T-helper 2 cell (primary cell): ENCODE measurements at places on chromosomes 7 and 10.

DNA sequence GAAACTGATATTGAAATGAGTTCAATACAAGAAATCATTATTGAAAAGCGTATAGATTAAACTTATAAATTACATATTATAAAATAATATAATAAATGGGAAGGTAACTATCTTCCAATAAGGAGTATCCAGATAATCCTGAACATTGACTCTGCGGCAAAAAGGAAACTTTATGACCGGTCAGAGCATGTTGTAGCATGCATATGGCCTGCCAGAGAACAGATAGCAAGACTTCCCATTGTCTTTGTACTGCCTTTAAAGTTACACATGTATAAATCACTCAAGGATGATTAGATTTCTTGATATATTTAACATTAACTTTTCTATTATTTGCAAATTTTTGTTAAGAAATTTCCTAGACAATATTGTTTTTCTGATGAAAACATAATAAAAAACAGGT is 56.2 kb upstream of the ETV1 start:
- no peak for DNase-seq

DNA sequence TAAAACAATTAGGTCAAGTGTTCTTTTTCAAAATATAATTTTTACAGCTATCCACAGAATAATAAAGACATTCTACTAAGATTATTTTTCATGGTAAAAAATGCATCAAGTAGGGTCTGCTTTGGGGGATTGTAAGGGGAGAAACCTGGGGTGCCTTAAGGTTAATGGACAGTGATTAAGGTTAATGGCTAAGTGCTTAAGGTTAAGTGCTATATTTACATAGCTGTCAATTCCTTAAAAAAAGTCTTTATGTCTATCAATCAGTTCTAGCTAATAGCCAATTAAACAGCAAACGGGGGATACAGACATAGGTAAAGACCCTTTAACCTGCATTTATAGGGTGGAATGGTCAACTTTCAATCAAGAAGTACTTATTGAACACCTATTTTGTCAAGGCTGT is 284.5 kb upstream of the SEMA3A start:
- no peak for DNase-seq

GRCh38 chr7:89623018-89623672 is 531.1 kb upstream of the STEAP1 start:
- no peak for DNase-seq

DNA sequence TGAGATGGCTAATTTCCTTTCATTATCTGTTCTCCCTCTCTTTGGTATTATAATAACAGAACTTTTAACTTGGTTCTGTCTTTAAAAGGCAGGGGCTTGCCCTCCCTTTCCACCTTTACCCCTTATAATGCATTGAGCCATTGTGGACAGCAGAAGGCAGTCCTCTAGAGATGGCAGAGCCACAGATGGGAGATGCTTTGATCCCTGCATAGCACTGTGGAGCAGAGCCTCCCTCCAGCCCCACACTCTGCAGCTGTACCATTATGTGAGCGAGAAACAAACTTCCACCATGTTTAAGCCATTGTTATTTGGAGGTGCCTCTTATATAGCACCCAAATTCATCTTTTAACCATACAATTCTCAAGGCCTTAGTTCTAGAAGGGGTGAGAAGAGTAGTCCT is 78.4 kb downstream of the SEC23IP start:
- DNase-seq: no peak

DNA sequence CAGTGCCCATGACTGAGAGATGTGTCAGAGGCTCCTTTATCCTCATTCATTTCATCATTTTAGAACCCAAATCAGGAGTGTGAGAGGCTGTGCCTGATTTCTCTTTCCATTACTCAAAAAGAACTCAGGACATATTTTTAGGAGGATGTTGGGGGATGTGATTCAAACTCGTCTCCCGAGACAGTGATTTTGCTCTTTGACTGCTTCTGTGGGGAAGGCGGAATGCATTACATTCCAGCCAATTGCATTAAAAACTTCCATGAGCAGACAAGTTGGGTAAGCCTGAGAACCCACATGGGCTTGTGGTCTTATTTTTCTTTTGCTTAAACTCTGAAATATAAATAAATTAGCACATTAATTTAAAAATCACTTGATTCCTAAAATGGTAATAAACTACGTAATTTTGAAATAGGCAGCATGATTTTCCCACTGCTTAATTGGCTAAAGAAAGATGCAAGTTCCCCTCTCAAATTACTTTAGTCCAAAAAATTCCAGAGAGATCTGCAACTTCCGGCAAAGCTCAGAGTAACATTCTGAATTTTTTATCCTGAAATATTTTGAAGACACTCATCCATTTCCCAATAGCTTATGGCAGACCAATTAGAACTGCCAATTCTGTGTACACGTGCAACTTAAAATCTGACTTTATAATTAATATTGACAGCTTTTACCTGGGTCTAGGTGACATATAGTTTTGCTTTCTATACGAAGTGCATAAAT is 185.6 kb downstream of the C7orf25 start:
- no peak for DNase-seq
